ENCODE measurements at places on chromosomes 1 and 21.

GRCh38 chr1:154465621-154466195, 36.3 kb upstream of the TDRD10 start:
- DNase-seq, result no peak

- no peak for DNase-seq
Observed at GRCh38 chr1:53343831-53344668, 16.2 kb upstream of the LRP8 start.

- no peak for DNase-seq
Observed at GRCh38 chr1:230536641-230537155, 105.6 kb upstream of the COG2 start.

GRCh38 chr1:70227439-70227838, 6.3 kb downstream of the SRSF11 start:
- no peak for DNase-seq

GRCh38 chr1:226118357-226118756, 55.8 kb downstream of the H3-3A start:
- DNase-seq, result no peak

DNA sequence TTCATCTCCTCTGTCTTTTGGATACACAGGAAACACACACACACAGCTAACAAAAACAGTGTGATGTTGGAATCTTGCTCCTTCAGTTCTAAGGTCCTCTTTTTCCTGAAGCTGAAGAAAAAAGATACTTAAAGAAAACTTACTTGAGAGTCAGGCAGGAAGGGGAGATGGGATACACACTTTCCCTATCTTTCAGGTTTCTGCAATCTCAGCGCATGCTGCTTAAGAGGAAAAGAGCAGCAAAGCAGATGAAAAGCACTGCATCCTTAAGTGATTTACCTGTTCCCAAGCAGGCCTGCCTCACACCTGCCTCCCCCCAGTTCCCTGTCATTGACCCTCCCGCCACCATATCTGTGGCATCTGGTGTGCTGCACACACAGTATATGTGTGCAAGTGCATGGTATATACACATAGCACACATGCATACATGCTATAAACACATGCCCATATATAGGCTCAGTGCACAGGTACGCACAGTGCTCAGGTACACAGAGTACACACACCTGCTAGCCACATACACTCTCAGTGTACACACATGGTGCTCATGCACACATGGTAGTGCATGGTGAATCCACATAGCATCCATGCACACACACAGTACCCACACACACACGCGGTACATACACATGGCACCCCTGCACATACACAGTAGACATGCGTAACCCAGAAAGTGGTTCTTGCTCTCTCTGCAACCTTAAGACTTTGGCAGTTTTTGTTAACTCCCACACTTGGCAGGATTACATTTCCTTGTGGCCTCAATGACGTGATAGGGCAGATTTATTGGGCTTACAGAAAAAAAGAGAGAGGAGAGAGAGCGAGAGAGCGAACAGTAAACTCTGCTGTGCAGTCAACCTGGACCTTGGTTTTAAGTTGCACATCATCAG, 166.9 kb downstream of the TOMM20 start:
- DNase-seq, result no peak

All from esophagus squamous epithelium (tissue), 5 donors.